NCI-H226 (cell line): ENCODE measurements at places on chromosomes 1 and 21.

GRCh38 chr1:97164276-97164639, 442.7 kb downstream of the PTBP2 start:
- DNase-seq: no peak

- DNase-seq: no peak
These were observed 407 bp downstream of the GALNT2 start for GRCh38 chr1:230067419-230067870.

DNA sequence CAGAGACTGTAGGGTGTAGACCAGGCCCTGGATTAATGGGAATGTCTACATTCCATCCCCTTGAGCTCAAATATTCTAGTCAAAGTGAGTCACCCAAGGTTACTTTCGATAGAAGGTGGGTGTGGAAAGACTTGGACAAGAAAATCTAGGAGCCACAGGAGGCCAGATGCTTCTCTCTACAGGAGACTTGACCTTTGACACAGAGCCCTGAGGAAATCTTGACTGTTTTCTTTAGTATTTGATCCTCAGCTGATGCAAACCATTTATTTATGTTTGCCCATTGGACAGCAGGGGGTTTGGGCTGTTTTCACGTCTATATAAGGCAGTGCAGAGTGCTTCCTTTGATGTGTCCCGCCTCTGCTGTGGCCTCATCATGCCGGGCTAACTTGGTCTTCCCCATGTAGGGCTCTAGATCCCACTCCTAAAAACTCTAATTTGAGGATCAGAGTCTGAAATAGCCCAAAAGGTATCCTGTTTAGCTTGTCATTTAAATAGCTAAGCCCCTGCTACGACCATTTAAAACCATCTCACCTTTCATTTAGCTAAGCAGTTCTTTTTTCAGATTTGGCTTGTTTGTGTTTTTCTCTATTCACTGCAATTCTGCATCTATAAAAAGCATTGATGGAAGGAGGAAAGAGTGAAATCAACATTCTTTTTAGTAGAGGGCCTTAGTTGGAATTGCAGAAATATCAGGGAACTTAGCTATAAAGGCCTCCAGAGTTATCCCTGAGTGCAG, 15.5 kb upstream of the MAP3K7CL start:
- peak; percentile 88 for DNase-seq

DNA sequence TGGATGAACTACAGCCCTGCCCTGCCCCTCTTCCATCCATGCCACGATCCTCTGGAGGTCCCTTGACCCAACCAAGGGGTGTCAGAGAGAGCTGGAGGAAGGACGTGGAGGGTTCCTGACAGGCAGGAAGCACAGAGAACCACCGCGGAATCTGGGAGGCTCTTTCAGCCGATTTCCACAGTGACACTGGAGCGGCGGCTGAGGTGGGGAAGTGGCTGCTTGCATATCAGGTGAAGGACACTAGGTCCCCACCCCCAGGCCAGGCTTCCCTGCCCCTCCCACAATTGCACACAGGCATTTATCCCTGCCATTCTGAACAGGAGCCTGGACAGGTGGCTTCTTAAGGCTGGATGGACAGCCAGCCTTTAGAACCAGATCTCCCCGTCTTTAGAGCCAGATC, 17.5 kb downstream of the LRRC71 start:
- no peak for DNase-seq

GRCh38 chr1:37303884-37304574, 170.4 kb upstream of the ZC3H12A start:
- DNase-seq: no peak

GRCh38 chr1:152359906-152360305, at the start of gene FLG2:
Gene FLG2 (minus strand): TSS chr1:152360006. CDS start chr1:152358884, 1,122 bp downstream.
- no peak for DNase-seq

GRCh38 chr1:3365523-3366125, 88.8 kb upstream of the ARHGEF16 start:
- no peak for DNase-seq

DNA sequence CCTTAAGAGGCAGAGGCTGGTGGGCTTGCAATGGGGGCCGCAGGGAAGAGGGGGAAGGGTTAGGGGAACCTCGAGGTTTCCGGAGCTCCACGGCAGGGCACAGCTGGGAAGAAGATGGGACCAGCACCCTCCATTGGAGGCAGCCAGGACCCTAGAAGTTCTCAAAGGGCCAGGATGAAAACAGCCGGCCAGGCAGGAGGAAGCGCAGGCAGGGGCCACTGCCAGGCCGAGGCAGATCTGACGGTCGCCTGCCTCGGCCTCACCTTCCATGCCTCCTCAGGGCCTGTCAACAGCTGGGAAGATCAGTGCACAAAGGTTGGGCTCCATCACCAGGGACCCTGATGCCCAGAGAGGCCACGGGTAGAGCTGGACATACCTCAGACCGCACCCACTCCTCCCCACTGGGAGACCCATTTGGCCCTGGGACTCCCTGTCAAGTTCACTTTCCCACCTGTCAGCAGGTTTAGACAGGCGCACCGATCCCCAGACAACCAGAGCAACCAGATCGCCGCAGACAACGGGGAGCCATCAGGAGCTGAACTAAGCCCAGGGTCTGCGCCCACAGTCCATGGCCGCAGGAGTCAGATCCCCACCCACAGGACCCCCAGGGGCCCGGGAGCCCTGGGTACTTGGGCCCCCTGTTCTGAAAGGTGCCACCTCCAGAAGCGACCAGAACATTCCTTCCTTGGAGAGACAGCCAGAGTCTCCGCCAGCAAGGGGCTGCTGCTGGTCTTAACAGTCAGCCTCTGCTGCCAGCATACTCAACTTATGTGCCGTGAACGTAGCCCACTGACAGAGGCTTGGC, 2.2 kb downstream of the SLC19A1 start:
- DNase-seq: no peak

- no peak for DNase-seq
These were observed 2.8 kb upstream of the TARS2 start for GRCh38 chr1:150484431-150484830.

GRCh38 chr1:206703661-206704060, 19.0 kb downstream of the MAPKAPK2 start:
- no peak for DNase-seq

DNA sequence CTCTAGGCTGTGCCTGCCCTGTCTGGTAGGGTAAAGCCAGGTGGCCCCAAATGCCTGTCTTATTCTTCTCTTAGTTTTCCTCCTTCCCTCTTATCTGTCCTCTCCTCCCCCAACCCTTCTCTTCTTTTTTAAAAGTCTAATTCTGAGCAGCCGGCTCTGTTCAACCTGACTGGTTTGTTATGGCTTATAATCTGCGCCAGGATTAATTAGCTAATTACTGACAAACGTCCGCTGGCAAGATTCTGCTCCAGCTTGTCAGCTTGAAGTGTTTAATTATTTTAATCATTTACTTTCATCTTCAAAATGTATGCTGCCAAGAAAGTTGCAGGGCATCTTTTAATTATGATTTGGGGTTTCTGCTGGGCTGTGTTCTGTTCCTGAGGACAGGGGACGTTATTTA, 27.2 kb upstream of the PSMB2 start:
- no peak for DNase-seq

- no peak for DNase-seq
These were observed 1.7 kb upstream of the FMN2 start for GRCh38 chr1:240090014-240090413.

DNA sequence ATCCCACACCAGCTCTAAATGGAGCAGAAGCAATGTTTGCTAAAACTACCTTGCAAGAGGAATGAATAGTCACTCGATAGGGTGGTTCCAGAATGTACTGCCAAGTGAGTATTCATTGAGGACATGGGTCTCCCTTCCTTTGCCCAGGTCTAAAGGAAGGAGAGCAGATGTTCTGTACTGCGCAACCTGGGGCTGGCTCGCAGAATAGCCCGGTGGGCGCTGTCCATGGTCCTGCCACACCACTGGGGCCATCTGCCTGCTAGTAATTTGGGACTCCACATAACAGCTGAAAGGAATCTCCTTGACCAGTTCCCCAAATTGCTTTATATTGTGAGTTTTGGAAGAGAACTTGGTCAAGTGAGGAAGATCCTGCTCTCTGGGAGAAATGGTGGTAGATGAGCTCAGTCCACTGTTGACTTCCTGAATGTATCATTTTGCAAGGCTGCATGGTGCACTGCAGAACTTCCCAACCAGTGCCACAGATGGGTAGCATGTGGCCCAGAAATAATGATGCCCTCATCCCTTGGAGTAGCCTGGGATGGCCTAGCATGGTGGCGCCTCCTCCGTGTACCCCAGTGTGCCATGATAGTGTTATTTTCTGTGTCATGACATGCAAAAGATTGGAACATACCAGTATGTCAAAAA, 5.7 kb downstream of the SLC6A17 start:
- DNase-seq: no peak

DNA sequence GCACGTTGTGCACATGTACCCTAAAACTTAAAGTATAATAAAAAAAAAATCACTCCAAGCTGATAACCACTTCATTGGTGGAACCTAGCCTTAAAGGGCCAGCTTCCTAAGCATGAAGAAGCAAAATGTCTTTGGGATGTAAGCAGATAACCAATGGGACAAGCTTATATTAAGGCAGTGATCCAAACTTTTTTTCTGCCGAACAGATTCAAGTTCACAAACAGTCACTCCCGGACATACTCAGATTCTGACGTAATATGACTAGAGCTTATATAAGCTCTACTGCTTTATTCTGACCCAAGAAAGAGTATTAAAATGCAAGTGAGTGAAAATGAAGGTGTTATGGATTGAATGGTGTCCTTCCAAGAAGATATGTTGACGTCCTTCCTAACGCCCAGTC, 44.9 kb upstream of the HIVEP3 start:
- DNase-seq: no peak

DNA sequence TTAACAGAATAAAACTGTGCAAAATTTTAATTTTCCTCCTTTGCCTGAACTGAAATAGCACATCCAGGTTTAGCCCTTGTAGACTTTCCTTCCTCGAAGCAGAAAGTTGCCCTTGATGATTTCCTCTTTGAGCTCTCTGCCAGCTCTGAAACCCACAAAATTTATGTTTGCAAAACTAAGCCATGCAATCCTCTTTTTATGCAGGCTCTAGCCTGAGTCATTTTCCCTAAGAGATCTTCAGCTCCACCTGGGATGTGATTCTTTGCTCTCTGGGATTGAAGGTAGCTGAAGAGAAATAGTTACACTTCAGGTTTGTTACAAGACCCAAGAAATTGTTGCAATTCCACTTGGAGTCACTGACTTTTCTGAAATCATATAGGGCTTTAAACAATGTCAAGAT, 1.4 kb upstream of the F3 start:
- peak; percentile 57 for DNase-seq

DNA sequence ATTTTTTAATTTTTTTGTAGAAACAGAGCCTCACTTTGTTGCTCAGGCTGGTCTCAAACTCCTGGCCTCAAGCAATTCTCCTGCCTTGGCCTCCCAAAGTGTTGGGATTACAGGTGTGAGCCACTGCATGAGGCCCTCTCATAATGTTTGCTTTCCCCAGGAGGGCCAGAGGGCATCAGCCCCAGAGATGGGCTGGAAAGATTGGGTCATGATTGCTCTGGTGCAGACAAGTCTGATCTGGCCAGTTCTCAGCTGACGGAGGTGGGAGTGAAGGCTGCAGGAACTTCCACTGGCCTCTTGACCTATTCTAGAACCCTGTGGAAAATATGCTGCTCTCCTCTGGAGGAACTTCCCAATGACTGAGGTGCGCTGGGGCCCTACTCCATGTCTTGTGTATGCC, 43.4 kb upstream of the RD3 start:
- DNase-seq: no peak

DNA sequence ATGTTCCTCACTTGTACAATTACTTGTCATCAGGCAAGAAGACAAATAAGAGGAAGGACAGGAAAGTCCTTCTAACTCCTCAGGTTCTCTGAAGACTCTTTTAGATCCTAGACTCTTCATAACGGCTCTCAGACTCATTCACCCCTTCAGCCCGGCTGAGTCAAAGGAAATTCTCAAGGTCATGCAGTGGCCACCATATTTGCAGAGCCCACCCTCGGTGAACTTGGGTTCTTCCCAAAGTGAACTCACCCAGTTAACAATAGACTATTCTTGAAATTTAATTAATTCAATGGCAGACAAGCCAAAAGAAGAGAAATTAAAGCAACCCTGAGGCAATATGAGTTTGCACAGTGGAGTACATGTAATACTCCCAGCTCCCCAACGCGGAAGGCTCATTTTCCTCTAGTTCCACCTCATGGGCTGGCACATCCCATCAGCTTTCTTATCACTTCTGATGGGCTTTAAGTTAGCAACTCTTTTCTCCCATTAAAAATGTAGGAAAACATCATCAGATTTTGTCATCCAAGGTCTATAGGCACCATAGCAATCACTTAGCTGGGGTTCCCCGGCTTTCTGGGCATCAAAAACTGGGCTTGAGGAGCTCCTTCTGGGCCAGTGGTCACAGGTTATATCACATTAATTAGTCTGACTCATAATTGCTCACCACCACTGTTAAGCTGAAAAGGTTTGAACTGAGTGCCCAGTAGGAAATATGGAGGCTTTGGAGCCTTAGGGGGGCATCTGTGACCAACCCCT, 27.8 kb upstream of the TIAM1 start:
- DNase-seq: no peak

GRCh38 chr1:205493241-205494085, 11.0 kb upstream of the CDK18 start:
- DNase-seq: peak; percentile 94

DNA sequence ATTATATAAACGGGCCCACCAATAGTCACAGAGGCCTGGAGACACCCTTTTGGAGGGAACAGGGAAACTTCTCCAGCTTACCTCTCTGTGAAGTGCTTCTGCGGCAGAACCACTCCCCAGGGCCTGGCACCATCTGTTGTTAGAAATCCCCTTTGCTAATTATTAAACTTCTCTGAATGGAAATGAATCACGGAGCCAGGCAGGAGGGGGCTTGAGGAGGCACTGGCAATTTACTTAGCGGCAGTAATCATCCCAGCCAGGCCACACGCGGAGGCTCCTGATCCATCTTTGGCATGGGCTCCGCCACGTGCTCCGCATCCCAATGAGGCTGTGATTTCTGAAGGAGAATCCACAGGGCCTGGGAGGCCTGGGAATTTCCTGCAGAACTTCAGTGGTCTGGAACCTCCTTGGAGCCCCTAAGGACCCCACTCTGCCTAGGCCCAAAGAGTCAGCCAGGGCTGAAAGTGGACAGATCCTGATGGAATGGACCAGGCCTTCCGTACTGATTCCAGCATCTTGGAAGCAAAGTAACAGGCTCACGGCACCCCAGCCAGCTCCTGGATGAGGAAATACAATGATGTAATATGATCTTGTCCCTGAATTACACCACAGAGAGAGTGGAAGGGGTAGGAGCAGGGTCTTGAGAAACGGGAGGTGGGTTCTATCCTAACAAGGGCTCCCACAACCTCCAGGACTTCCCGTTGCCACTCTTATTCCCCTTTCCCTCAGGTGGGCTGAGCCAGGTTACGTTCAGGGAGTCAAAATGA, 62.3 kb downstream of the GRIK3 start:
- DNase-seq: no peak

GRCh38 chr1:17123196-17124045, 4.2 kb upstream of the PADI2 start:
- no peak for DNase-seq

- DNase-seq: no peak
These were observed 78.3 kb downstream of the UCHL5 start for GRCh38 chr1:192980856-192981255.

DNA sequence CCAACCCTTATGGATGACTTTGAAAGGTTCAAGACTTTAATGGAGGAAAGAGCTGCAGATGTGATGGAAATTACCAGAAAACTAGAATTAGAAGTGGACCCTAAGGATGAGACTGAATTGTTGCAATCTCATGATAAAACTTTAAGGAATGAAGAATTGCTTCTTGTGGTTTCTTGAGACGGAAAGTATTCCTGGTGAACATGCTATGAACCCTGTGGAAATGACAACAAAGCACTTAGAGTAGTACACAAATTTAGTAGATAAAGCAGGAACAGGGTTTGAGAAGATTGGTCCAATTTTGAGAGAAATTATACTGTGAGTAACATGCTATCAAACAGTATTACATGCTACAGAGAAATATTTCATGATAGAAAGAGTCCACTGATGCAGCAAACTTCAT, 215.4 kb downstream of the OMA1 start:
- no peak for DNase-seq
